ENCODE measurements at places on chromosomes 2 and 18. TPM values are rescaled to one million over a fixed set of nuclear protein-coding genes. Genes with fewer than 3 reads are reported as not detected.

Gene ASIC4
- total RNA-seq = under 0.01 TPM

DNA sequence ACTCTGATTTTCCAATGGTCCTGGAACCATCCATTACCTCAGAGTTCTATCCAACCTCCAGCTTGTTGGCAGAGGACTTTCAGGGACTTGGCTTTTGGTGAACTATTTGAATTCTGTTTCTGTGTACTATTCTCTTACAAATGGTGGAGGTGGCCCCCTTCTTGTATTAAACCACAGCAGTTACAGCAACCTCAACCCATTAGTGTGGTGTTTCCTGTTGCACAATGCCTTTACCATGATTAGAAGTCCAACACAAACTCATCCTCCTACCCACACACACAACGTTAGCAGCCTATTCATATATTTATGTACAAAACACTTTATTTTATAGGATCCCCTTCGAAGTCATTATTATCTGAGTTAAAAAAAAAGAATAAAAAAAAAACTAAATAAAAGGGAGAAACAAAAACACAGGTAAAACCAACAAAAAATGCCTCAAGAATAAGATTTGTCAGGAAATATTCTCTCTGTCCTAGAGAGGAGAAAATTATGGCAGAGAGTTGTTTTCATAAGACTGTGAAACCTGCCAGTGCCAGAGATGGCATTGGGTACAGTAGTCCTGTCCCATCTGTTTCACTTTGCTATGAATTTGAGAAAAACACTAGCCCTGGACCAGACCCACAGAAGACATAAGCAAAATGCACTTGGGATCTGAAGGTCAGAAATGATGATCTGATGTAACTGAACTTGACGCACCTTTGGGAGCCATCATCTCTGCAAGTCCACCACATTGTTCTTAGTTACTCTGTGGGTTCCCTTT is 1896.0 kb upstream of the PIK3C3 start:
- no peak for DNase-seq

GRCh38 chr2:20625491-20626391 is 25.2 kb downstream of the HS1BP3 start:
- peak; percentile 64 for DNase-seq

Gene CHRND
- not detected for total RNA-seq

Gene KCNJ13
- not detected for total RNA-seq

DNA sequence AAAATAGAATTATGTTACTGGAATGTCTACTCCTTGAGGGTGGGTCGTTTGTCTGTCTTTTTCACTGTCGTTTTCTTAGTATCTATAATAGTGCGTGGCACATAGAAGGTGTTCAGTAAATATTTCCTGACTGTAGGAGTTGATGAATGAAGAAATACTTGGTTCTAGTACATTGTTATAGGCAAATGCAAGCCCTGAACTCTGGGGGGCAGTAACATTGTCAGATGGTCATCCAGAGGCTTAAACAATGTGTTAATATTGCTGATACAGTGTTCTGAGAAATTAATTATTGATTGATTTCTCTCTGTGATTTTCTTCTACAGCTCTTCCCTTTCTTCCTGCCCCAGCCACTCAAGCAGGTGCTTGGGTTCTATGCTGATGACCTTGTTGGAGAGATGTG is 24.4 kb upstream of the THOC1 start:
- DNase-seq = no peak
